ENCODE measurements at places on chromosomes 7 and 10. TPM values are rescaled to one million over a fixed set of nuclear protein-coding genes. Genes with fewer than 3 reads are reported as not detected.

Gene IFIT1
- 5.4 TPM for total RNA-seq

Gene CHRM2
- total RNA-seq = 0.32 TPM

Gene CPN1
- total RNA-seq = not detected

DNA sequence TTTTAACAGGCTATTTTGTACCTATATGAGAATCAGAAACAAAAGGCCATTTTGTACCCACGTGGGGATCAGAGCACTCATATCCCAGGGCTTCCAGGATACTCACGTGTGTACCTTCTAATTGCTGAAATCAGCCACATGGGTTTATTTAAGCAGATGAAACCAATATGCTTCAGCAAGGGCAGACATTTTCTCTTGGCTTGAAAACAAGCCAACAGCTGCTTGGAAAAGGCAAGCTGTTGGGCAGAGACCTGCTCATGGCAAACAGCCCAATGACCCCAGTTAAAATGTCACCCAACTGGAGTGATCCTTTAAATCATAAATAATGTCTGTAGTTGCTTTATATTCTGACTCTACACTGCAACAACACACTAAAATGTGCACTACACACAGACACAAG, 26.5 kb upstream of the TOMM7 start:
- DNase-seq = no peak

- DNase-seq = no peak
These were observed 2.6 kb downstream of the ZC3HAV1 start for GRCh38 chr7:139106959-139107358.

- no peak for DNase-seq
These were observed 20.1 kb upstream of the ATXN7L1 start for GRCh38 chr7:105896407-105896911.

- DNase-seq = no peak
These were observed 47.1 kb downstream of the NXPH1 start for GRCh38 chr7:8480527-8480926.

GRCh38 chr7:95169678-95170077, 154.7 kb downstream of the PON1 start:
- no peak for DNase-seq

DNA sequence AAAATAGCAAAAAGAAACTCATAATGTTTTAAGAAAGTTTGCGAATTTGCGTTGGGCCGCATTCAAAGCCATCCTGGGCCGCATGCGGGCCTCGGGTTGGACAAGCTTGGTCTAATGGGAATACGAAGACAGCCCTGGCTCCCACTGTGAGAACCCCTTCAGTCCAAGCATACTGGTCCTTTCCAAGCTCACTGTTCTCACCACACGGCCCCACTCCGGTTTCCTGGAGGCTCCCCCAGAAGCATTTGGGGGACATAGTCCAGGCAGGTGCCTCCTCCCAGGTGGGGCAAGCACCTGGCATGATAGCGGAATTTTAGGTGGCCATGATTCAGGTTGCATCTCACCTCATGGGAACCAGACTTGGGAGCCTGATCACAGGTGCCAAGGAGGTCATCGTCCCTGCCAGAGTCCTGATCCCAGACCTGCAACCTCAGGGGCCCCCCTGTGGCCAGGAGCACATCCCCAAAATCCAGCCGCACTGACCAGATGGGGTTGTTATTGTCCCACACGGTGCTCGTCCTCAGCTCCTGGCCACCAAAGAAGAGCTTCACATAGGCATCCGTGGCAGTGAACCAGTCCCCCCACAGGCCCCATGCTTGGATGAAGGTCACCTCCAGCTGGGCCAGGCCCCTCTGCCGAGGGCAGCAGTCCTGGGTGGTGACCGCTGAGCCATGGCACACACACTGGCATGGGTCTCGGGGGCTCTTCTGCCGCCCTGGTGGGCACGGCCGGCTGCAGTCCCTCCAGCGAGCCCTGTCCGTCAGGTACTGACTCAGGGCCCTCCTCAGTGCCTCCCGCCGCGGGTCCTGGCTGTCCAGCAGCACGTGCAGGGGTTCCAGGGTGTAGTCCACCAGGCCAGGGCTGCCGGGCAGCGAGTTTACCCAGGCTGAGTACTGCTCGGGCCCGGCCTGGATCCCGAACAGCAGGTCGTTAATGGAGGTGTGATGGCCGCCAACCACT, 4.4 kb downstream of the PRF1 start:
- DNase-seq = peak; percentile 78
